ENCODE measurements at places on chromosomes 2 and 18.

- no peak for DNase-seq
Observed at GRCh38 chr2:240792629-240793312, 27.2 kb downstream of the KIF1A start.

- DNase-seq: no peak
Observed at GRCh38 chr2:227222292-227222691, 57.9 kb downstream of the COL4A3 start.

- peak; percentile 7 for DNase-seq
Observed at GRCh38 chr18:77095391-77096371, 36.9 kb downstream of the MBP start.

GRCh38 chr2:195648787-195649186, 8.2 kb upstream of the SLC39A10 start:
- DNase-seq: no peak

- DNase-seq: no peak
Observed at GRCh38 chr2:217775920-217776503, 226.8 kb downstream of the TNS1 start.

DNA sequence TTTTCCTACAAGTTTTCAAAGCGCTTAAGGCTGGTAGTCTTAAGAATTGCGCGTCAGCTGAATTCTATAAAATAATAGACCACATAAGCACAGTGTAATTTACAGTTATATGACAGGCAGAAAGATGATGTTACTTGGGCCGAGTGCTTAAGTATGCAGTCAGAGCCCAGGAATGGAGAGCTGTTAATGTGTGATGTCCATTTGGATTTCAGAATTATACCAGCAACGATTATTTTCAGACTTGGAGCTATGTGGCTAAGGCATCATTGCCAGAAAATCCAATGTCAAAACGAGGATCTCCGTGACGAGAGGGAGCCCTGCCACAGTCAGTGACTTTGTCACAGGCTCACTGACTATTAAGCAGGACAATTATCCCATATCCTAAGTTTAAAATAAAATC, 3.4 kb downstream of the KLF7 start:
- DNase-seq: no peak

DNA sequence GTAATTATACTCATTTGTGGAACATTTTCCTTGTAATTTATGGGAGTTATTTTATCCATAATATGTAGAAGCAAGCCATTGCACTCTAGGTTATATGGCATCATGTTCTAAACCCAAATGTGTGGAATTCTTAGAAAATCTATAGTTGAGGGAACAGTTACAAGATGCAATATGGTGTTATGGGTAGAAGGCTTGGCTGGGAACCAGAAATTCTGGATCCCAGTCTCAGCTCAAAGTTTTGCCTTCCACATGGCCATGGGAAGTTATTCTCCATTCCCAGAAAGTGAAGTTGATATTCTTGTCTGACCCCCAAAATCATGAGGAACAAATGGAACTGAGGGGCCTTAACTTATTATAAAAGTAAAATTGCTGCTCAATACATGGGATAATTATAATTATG, 38.0 kb downstream of the KIF5C start:
- no peak for DNase-seq

DNA sequence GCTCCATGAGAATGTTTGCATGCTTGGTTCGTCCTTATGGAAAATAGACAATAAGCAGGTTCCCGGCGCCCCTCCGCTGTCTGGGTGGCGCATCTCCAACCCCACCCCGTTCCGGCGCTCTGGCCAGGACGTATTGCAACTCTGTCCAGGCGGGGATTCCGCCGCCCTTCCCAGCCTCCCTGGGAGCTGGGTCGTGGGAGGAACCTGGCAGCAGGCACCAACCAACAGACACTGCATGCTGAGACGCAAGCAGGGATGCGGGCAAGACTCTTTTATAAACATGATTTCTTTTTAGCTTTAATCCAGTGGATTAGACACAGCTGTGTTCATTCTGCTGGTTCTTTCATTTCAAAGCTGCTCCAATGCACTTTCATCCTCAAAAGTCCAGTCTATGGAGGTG, 240.2 kb downstream of the SH3BP4 start:
- DNase-seq: no peak

- peak; percentile 87 for DNase-seq
Observed at GRCh38 chr2:42089340-42089925, 41.6 kb downstream of the PKDCC start.

GRCh38 chr18:36341944-36342343, 44.4 kb downstream of the FHOD3 start:
- DNase-seq: no peak

- DNase-seq: peak; percentile 79
Observed at GRCh38 chr2:127080938-127081755, 25.8 kb downstream of the BIN1 start.

DNA sequence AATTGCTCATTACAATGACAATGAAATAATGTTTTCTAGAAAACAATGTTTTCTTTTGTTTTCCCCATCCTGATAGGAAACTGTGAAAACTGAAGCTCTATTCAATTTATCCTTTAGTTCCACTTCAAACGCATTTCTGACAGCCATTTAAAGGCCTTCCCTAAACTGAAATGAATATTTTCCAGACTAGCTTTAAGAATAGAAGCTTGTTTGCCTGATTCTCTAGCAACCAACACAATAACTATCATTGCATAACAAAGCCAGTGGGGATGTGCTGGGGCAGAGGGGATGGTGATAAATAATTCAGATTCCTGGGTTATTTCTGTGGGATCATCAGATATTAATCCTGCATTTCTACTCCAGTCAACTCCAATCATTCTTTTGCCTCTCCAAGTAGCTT, 427.1 kb downstream of the RND3 start:
- DNase-seq: no peak

DNA sequence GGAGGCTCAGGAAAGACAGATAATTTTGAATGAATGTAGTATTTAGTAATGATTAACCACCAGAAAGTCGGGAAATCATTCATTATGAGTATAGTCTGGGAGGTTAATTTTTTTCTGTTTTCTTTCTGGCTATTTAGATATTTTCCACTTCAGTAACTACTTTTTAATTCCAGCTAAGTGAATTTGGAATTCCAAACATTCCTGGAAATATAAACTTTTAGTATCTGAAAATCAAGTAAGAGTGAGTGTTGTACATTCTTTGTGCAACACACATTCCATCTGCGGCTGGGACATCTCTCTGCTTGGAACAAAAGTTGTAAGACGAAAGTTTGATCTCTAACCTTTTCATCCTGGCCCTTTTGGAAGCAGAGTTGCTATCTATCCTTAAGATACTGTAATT, 275.7 kb upstream of the SPRED2 start:
- no peak for DNase-seq

DNA sequence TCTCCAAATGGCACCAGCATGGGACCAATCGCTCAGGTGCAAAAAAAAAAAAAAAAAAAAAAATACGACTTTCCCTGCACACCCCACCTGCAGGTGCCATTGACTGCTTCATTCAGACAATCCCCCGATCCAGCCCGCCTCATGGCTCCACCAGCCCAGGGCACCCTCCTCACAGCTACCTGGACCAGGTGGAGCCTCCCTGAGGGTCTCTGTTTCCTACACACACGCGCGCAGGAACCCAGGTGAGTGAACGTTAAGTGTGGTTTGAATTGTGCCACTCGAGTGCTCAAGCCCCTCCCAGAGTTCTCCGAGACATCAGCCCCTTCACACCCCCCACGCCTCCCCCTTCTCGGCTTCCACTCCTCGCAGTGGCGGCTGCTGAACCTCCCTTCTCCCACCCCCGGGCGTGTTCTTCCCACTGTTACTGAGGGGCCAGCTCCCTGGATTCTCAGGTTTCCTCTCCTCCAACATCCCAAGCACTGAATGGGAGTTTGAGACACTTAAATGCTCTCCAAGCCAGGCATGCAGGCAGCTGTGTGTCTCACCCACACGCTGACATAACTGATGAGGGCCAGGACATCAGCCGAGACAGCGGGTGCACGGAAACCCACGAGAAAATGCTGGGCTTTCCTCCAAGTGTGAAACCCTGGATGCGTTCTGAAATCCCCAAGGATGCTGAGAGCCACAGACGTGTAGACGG, 88.8 kb upstream of the SNTG2 start:
- DNase-seq: no peak

DNA sequence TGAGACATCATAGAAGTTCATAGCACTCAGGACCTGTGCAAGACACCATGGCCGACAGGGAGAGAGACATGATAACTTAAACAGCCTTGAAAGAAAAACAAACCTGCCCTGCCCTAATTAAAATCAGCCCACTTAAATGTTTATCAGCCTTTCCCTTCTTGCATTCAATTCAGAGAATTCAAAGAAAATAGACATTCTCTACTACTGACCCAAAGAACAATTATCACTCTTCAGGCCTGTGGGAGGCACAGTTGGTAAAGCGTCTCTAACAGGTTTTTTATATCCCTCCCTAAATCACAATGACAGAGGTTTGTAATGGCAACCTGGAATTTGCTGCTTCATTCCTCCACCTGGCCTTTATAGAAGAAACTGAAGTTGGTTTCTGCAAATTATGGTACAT, 1.7 kb downstream of the CDK15 start:
- DNase-seq: no peak

DNA sequence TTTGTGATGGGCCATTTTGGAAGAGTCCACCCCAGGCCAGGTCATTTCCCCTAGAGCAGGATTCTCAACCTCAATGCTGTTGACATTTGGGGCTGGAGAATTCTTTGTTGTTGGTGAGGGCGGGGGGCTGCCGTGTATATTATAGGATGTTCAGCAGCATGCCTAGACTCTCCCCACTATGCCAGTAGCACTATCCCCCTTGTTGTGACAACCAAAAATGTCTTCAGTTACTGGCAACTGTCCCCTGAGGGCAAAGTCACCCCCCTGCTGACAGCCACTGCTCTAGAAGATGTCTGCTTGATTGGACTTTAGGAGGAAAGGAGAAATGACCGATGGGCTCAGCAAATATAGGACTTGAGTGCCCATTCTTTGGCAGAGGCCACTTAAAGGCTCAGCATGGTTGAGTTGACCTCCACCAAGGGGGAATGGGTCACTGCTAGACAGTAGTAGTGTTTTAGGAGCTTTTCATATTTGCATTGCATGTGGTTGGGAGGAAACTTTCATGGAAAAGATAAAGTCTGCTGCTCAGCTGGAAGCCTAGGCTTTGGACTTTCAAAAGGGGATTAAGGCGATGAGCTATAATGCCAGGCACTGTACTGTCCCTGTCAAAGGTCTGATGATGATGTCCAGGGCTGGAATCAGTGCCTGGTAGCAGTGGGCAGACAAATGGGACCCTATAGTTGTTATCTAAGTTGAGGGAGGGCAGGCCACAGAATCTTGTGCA, 61.1 kb upstream of the MCFD2 start:
- DNase-seq: no peak

GRCh38 chr2:231399853-231400680, 4.6 kb downstream of the B3GNT7 start:
- no peak for DNase-seq

- DNase-seq: no peak
Observed at GRCh38 chr2:3094999-3095958, 282.3 kb downstream of the EIPR1 start.

DNA sequence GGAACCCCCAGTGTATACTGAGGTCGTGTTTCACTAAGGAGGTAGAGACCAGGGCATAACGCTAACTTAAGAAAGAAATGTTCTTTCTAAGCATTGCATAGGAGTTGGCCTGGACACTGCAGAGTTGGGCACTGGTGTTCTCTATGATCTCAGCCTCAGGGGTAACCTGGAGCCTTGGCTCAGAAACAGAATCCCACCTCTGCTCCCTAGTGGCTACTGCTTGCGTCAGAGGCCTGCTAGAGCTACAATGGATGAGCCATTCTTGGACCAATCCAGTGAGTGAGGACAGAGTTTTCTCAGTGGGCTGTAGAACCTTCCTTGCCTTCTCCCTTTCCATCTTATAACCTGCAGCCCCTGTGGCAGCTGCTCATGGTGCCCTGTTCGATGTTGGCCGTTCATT, 324.4 kb upstream of the CELF4 start:
- no peak for DNase-seq

- DNase-seq: no peak
Observed at GRCh38 chr2:186594001-186594722, 4.3 kb downstream of the ITGAV start.

DNA sequence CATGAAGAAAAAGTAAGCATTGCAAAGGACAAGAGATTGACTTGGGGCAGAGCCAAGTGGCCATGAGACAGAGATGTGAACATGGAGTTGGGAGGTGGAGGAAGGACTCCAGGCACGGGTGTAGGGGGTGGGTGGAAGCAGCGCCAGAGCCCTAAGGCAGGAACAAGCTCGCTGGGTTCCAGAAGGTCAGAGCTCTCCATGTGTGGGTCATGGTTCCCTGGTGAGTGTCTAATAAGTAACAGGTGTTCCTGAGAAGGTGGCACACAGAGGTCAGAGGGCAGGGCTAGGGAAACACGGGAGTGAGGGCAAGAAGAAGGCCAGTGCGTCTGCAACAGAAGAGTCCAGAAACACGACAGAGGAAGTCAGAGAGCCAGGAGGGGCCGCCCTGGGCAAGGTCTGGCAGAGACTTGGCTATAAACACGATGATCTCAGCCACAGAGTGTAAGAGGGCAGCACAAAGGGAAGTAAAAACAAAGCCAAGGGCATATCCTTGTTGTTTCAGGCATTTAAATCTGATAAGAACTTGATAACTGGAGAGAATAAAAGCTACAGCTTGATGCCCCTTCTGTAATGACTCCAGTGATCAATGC, 260.8 kb downstream of the TGIF1 start:
- DNase-seq: no peak

DNA sequence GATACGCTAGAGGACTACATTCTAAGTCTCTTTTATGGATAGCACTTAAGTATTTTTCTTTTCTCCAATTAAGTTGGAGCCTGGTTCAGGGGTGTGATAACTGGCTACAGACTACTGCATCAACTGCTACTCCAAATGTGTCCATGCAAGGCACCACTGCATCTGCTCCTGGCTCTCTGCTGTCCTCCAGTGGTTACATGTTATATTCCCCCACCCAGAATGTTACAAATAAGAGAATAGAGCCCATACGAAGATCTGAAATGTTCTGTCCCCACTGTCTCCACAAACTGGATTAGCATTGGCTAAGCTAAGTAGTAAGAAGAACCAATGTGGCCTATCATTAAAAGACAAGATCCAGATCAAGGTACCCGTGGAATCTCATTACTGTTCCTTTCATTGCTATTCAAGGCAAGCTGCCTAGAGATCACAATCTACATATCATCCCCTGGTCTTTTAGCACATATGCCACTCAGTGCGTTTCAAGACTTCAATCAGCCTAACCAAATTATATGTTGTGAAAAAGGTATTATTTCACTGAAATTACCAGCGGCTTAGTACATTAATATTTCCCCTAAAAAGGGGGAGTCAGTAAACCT, 308.3 kb upstream of the SLC8A1 start:
- DNase-seq: no peak

DNA sequence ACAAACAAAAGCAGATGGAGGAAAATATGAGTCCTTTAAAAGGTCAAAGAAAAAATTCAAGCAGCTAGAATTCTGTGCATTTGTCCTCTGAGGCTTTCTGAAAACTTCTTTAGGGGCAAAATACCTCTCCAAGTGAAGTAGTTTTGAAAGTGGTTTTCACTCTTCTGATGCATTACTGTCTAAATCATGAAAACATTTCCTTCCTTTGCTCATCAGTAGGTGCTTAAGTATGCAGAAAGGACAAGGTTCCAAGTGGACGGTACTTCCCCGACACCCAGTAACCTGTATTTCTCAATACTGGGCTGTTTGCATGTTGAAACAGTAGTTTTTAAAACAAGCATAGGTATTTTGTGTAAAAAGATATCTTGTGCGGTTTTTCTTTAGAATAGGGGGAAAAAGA, 189.1 kb upstream of the ERBB4 start:
- peak; percentile 16 for DNase-seq

GRCh38 chr18:7953095-7953958, 386.2 kb downstream of the PTPRM start:
- DNase-seq: no peak

Measured in activated CD4-positive, alpha-beta memory T cell treated with anti-CD3 and anti-CD28 coated beads for 36 hours (primary cell).